ENCODE measurements at places on chromosomes 1 and 21.

DNA sequence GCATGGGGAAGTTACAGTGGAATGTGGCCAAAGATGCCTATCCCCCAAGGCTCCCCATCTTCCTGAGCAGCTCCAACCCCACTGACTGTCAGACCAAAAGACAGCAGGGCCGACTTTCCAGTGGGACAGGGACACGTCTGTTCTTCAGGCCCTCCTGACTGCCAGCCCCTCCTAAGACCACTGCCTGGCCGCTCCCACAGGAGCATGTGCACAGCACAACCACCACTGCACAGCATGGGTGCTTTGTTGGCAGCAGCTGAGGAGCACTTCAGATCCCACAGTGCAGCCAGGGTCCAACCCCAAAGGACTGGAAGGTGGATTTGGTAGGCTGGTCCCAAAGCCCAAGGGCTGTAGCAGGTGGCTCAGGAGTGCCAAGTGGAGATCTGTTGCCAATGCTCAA is 648.3 kb upstream of the BRINP3 start:
- DNase-seq = no peak

DNA sequence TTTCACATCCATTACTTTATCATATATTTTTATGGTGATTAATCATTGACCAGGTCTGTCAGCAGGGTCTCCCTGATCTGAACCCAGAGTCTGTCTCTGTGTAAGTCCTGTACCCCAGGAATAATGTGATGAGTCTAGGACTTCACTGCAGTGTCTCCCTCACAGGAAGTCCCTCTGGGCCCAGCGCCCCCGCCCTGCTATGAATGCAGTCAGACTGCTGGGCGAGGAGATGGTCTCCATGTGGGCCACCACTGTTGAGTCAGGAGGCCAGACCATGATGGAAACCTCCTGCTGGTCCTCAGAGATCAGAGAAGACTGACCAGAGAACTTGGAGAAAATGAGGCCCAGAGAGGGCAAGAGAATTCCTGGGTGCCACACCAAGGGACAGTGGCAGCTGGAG is 9.5 kb downstream of the TMEM222 start:
- DNase-seq = no peak

DNA sequence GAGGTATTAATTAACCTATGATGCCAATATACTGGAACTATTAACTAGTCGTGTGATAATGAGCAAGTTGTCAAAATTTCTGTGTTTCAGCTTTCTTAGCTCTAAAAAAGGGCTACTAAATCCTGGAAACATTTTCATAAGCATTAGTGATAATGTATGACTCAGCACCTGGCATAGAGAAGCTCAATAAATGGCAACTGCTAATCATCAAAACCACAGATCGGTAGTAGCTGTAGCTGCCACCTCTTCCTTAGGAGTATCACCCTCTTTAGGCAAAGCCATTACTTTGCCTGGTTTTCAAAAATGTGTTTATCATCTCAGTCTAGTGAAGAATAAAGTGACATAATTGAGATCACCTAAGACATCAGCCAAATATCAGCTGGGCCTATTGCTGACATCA is 75.5 kb downstream of the TPR start:
- DNase-seq = no peak

GRCh38 chr1:26717017-26717491 is 21.2 kb downstream of the ARID1A start:
- no peak for DNase-seq

DNA sequence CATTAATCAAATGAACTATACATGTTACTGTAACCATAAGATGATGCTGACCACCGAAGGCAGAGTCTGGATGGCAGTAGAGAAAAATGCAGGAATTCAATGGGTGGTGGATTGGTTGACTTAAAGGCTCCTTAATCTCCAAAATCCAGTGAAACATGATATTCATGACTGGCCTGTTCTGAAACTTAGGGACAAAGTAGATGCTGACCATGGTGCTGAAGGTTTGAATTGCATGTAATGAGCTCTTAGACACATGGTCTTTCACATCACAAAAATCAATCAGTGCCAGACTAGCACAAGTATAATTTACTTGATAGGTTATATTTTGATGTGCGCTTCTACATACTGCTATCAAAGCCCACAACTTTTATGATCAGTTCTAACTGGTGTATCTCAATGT is 30.9 kb upstream of the NTMT2 start:
- DNase-seq = no peak

DNA sequence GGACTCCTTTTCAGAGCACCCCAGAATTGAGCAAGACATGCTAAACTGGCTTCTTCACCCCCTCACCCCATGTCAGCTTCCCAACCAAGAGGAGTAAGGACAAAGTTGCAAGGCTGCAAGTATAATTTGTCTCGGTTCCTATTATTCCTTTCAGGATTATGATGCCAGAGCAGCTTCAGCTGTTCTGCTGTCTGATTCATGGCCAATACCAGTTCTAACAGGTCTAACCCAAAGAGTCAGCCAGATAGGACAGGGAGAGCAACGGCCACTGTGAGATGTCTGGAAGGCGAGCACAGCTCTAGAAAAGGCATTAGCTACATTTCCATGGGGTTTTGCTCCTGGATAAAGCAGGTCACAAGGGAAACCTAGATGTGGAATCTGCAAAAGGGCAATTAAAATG is 53.3 kb upstream of the HOOK1 start:
- no peak for DNase-seq

- no peak for DNase-seq
These were observed 44.6 kb downstream of the SUSD4 start for GRCh38 chr1:223319398-223319797.

GRCh38 chr1:89198081-89198480 is 661 bp downstream of the GBP4 start:
- no peak for DNase-seq

GRCh38 chr1:206461602-206462455 is 8.4 kb upstream of the IKBKE start:
- DNase-seq = peak; percentile 82

GRCh38 chr21:28714777-28715464 is 277.8 kb downstream of the LTN1 start:
- no peak for DNase-seq

GRCh38 chr1:51219022-51219421 is 17.1 kb upstream of the RNF11 start:
- no peak for DNase-seq

DNA sequence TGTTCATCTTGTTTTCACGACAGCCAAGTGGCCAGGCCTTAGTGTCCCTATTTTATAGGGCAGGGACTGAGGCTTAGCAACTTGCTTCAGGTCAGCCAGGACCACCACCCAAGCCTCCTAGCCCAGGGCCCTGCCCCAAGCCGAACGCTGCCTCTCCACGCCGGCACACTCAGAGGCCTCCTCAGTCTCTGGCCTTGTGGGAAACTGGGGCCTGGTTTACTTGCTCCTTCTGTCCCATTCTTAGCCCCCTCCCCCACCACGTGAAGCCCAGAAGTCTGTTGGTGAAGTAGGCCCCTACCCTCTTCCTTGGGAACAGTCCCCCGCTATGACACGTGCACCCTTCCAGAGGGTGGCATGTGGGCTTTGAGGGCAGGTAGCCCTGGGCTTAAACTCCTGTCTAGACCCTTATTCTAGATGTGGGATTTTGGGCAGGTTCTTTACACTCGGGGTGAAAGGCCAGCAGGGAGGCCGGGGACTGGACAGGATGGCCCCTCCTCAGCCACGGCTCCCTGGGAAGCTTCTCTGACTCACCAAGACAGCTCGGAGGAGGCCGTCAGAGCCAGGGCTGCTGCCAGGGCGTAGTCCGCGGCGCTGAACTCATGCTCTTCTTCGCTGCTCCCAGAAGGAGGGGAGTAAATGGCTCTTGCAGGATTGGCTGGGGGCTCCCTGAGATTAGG is 4.3 kb downstream of the MYOM3 start:
- DNase-seq = no peak

DNA sequence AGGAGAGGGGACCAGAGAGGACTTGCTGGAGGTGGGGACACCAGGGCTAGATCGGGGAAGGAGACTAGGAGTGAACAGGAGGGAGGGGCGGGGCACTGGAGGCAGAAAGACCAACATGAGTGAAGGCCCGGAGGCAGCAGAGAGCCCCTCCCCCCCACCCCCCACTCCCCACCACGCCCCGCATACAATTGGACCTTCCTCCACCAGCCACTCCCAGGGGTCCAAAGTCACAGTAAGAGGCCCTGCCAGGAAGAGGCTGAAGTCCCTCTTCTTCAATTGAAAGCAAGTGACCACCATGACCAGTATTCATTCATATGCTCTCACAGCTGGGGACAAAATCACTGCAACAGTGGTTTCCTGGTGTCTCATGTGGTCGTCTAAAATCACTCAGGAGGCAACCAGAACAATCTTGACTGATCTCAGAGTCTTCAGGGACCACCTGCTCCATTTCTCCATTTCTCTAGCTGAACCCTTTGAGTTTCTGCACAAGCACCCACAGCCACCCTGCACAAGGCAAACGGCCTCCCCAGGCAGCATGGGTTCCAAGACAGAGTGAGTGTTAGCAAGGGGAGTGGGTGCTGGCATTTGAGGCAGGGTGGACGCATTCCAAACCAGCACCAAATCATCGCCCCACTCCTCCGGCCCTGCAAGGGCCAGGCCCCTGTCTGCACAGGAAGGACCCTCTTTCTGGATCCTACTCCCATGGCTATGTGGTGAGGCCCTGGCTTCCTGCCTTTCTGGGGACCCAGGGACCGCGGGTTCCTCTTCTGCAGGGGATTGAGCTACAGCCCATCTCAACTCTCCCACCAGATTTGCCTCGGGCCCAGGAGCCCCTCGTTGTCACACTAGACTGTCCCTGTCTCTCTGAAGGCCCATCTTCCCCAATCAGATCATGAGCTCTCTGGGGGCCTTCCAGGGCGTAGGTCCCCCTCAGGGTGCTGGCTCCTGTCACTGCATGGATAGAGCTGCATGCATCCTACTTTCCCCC is 17.0 kb downstream of the LAPTM5 start:
- DNase-seq = no peak

GRCh38 chr21:32844653-32845436 is 73.3 kb upstream of the PAXBP1 start:
- DNase-seq = no peak

DNA sequence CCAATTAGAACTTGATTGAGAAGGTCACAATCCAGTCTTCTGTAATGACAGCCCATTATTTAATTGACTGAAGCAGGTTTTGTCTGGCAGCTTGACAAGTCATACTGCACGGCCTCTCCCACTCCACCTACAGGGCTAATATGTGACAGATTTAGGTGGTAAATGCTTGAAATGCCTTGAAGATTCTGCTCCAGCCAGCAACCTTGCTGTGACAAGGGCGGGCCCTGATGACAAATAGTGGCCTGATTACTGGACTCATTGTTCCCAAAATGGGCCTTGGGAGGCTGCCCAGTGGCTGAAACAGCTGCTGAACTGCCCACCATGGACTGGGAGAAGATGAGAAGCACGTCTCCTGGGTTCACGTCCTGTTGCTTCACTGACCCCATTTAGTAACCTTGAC is 30.0 kb upstream of the CRNN start:
- no peak for DNase-seq

GRCh38 chr1:101136739-101137138 is 100.1 kb upstream of the S1PR1 start:
- DNase-seq = peak; percentile 78

- DNase-seq = no peak
These were observed 69.2 kb downstream of the LPGAT1 start for GRCh38 chr1:211761400-211761799.

DNA sequence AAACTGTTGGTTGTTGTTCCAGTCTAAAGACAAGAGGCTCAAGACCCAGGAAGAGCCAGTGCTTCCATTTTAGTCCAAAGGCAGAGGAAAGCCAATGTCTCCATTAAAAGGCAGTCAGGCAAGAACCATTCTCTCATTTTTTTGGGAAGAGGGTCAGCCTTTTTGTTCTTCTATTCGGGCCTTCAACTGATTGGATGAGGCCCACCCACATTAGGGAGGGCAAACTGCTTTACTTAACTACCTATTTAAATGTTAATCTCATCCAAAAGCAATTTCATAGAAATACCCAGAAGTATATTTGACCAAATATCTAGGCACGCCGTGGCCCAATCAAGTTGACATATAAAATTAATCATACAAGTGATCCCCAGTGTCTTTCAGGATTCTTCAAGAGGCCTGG is 104.4 kb upstream of the SYT6 start:
- DNase-seq = no peak

GRCh38 chr1:162561616-162562469 is at the start of gene UAP1:
TSS of gene UAP1 (plus strand) at chr1:162561722. CDS start at chr1:162566069, 4,347 bp downstream.
- DNase-seq = peak; percentile 8

- no peak for DNase-seq
These were observed 11.3 kb downstream of the UBE2G2 start for GRCh38 chr21:44790368-44790767.

DNA sequence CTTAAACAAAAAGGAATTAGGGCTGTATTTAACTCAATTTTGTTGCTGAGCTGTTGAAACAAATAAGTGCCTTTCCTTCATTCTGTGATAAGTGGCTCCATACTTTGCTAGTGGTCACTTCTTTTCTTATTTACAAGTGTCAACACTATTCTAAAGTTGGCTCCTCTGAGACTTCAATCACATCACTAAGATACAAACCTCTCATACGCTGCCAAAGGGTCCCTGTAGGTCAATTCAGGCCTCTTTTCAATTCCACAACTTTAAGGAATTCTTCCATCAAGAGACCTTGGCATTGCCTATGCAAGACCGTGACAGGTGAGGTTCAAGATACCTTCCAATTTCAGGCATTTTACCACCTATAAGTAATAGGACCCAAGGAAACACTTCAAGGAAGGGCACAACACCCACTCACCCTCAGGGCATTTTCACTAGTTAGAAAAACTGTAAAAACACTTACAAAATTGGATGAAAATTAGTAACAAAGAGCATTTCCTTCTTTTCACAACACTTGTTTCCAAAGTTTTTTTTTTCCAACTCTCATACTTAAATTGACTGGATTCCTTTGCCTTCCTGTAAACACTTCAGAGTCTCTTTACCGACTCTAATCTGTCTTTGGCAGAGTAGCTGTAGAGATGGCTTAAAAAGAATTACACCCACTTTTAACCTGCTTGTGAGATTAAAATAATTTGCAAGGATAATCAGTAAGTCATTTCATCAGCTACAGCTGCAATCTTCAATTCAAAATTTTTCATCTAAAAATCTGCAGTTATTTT is 24.5 kb downstream of the SERBP1 start:
- DNase-seq = no peak

- DNase-seq = no peak
These were observed 8.6 kb downstream of the CC2D1B start for GRCh38 chr1:52357397-52357796.

DNA sequence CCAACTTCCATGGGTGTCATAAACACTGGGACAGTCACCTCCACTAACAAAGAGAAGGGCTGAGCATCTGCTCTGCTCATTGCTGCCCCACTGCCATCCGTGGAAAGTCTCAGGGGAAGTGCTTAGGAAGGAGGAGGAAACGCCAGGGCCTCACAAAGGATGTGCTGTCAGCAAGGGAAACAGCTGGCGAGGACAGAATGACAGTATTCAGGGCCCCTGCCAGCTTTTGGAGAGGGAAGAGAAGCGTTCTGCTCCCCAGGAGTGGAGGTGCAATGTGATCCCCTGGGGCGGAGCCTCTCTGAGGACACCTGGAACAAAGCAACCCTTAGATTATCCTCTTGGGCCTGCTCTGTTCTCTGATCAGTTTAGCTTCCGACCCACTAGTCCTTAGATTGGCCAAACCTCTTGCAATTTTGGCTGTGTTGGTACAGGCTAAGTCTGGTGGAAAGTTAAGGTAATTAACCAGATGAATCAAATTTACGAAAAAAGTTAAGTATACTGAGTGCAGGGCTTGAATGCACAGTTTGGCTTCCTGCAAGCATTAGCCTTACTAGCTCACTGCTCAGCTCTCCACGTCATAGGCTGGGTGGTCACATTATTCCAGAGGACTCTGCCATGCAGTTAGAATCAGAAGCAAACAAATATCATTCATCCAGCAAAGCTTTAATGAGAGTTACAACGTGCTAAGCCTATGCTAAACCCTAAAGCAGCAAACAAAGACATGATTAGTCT is 170.2 kb upstream of the NFIA start:
- DNase-seq = no peak

- no peak for DNase-seq
These were observed 16.7 kb upstream of the IL10RB start for GRCh38 chr21:33249331-33250002.

Data from activated CD4-positive, alpha-beta T cell treated with anti-CD3 and anti-CD28 coated beads, Interleukin-2, Interleukin-4, amounts not matched to agents 100 ng/mL and 50 ng/mL, durations not matched to agents 16 hours and 8 hours (primary cell).